ENCODE measurements at places on chromosomes 12 and 14.

- no peak for DNase-seq
These were observed 18.0 kb upstream of the LDHB start for GRCh38 chr12:21675641-21676040.

GRCh38 chr12:93134893-93135285 is 205.8 kb upstream of the EEA1 start:
- DNase-seq, result no peak

GRCh38 chr14:59751578-59751977 is 119.0 kb downstream of the RTN1 start:
- DNase-seq, result no peak

DNA sequence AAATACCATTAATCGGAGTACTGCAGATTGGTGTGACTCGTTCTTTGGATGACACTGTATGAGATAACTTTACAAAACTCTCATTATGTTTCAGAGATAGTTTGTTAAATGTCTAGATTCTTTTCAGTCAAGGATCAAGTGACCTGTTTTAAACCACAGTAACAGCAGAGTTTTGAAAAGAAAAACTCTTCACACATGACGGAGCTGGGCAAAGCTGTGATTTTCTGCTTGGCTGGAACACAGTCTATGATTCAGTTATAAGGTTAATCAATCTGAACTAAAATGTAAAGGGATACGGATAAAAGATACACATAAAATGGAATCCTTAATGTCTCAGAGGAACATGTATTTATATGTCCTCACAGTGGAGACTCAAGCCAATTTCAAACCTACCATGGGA is 573.2 kb downstream of the PRKD1 start:
- no peak for DNase-seq

DNA sequence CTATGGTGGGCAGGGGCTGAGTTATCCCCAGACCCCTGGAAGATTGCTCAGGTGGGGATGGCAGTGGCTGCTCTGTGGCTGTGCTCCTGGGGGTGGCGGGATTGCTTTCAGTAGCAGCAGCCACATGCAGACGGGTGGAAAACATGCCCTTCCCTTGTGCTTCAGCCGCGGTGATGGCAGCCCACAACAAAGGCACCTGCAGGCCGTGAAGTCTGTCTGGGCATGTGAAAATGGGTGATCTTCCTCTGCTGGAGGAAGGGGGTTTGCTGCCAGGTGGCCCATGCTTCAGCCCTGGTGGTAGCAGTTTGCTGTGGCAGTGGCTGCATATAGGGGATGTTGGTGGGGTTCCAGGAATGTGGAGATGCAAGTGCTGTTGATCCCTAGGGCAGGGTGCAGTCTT is 326.2 kb upstream of the RGS6 start:
- no peak for DNase-seq

- DNase-seq, result no peak
These were observed 54.4 kb downstream of the GPR137C start for GRCh38 chr14:52607061-52607460.

DNA sequence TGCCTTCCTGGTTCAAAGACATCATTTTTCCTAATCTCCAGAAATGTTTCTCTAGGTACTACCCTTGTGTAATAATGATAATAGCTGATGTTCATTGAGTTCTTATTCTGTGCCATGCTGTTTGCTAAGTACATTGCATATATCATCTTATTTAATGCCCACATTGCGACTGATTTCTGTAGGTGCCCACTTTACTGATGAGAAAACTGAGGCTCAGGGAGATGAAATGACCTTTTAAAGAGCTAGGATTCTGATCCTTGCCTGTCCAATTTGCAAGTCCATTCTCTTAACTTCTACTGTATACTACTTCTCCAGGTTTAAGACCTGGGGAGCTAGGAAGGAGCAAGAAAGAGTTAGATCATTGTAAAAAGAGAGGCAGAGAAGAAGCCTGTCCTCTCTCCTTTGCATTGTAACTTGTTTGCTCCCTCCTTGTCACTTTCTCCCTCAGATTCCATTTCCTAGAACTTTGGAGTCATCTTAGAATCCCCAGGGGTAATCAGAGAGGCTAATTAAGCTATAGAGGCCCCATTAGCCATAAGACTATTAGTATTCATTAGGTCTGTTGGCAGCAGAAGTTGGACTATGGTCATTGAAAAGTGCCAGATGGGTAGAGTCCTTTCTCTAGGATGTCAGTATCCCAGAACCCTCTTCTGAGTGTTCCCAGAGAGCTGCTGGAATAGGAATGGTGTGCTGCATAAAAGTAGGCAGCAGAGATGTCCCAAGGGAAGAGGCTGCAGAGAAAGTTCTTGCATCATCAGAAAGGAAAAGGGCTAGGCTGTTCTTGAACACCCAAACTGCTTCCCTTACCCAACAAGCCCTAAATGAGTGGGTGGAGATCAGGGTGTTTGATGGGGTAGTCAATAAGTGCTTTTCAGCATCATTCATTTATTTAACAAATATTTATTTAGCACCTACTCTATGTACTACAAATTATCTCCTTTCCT is 3.1 kb downstream of the DGKA start:
- no peak for DNase-seq

DNA sequence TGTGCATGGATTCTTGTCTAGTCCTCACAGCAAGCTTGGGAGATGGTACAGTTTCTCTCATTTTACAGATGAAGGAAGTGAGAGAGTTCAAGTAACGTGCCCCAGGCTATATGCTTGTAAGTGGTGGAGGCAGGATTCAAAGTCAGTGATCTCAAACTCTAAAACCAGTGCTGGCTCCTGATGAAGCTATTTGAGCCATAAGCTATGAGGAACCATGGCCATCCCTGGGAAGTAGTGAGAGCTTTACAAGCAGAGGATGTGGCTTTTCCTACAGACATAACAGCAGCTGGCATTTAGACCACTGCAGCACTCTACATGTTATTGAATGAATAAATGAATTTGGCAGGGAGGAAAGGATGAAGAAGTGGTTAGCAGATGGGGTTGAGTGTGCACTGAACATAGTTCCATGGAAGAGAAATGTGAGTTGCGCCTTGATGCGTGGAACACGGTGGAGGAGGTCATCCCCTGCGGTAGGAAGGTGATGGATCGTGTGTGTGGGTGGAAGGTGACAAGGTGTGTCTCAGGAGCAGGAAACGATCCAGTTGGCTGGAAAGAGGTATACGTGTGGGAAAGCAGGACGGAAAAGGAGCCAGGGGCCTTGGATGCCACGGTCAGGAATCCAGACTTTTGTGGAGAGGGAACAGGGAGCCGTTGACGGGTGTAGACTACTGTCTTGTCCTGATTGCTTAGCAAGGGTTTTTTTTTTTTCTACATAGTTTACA is 65.2 kb downstream of the RFX4 start:
- no peak for DNase-seq

- no peak for DNase-seq
These were observed 89.5 kb upstream of the HECTD1 start for GRCh38 chr14:31297112-31297511.

DNA sequence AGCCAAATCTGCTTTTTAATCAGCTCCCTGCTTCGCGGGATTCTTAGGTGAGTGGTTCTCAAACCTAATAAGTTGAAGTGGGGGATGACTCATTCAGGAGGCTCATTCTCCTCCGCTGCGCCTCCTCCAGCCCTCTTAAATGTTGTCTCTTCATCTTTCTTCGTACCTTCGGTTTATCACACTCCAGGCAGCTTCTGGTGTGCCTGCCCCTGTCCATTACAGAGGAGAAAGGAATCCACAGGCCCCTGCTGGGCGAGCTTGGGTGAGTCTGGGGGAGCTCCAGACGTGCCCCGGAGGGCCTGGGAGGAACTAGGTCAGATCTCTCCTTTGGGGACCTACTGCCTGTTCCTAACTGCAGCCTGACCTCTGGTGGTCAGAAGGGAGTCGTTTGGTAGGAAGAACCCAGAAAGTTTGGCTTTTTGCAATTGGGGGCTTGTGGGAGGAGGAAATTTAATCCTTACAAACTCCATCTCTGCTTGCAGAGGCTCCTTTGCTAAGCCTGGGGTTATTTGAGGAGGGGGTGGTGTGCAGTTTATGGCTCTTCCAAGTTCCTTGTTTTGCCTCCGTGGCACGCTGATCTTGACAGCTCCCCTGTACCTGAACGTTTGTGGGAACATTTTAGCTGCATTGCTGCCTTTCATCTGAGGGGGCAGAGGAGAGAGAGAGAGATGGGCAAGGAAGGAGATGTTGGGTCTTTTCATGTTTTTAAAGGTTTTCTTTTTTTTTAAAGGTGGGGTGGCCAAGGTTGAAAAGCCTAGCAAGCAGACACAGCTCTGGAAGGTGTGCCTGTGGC is 84.1 kb upstream of the GNG2 start:
- DNase-seq, result no peak

DNA sequence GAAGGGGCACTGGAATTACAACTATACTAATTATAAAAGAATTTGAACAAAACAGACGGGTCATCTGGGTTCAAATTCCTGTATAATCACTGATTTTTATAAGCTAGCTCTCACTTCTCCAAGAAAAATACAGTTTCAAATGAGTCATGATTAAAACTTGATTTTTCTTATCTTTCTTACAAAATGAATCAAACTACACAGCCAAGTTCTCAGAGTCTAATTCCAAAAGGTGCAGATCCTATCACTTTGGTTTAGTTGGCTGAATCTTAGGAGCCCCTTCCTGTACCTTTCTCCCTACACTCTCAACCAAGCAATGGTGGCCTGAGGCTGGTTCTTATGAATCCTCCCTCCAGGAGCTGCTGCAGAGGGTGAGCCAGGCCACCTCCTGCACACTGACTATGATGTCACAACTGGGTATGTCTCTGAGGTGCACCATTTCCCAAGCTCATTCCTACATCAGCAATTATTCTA is 43.8 kb upstream of the BMP4 start:
- no peak for DNase-seq

DNA sequence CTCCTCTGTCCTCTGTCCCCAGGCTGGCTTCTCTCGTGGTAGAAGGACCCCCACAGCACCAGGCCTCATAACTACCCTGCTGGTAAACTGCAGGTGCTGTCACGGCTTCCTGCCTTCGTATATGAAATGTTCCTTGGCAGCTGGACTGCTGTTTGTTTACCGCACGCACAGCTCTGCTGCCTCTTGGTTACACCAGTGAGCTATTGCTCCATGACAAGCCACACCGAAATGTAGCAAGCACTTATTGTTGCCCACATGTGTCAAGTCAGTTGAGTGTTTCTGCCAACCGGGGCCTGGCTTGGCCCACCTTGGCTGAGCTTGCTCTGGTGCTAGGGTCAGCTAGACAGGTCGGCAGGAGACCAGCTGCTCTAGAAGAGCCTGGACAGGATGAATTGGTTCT is 21.7 kb upstream of the TCL1B start:
- no peak for DNase-seq

- DNase-seq, result no peak
These were observed 67.9 kb downstream of the KCNK10 start for GRCh38 chr14:88255196-88255595.

- DNase-seq, result no peak
These were observed 471.2 kb upstream of the ATXN7L3B start for GRCh38 chr12:74066476-74066875.

DNA sequence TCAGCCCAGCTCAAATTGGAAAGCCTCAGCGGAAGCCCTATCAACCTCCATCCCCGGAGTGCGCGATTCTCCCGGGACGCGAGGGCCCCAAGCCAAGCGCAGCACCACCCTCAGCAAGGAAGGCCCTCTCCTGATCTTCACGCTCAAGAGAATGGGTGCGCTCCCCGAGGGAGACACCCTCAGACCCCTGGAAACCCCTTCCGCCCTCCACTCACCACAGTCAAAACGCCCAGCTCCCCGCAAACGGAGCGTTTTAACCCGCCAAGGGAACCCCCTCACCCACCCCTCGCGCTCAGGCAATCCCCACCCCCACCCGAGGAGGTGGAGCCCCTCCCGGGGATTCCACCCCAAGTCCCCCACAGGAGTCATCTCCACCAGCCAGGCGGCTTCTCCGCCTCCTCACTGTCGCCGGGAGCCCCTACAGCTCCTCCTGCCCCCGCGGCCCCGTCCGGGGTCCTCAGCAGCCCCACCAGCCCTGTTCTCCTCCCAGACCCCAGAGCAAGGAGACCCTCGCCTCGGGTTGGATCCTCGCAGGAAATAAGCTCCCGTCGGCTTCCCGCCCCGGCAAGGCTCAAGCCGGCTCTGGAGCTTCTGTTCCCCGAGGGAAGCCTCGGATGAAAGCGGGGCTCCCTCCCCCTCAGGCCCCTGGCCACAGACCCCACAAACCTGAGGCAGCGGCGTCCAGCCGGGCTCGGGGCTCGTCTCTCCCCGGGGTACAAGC is 507 bp downstream of the BAZ2A start:
- no peak for DNase-seq

DNA sequence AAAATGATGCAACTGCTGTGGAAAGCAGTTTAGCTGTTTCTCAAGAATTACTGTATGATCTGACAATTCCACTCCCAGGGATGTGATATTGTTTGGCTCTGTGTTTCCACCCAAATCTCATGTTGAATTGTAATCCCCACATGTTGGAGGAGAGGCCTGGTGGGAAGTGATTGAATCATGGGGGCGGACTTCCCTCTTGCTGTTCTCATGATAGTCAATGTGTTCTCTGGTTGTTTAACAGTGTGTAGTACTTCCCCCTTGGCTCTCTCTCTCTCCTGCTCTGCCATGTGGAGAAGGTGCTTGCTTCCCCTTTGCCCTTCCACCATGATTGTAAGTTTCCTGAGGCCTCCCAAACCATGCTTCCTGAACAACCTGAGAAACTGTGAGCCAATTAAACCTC is 93.4 kb upstream of the CPM start:
- no peak for DNase-seq

DNA sequence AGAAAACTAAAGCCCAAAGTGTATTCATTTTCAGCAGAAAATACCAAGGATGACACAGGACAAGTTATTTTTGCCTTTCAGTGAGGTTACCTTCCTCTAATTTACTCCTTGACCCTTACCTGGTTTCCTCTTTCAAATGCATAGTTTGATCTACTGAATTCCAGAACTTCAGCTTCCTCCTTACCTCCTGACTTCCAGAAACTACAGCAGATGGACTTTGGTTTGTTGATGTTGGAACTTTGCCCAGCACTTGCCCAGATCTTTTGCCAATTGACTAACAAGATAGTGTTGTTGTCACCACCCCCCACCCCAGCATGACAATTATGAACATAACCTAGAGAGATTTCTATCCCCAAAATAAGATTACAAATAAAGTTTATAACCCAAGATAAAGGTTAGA is 63.2 kb downstream of the NAV3 start:
- no peak for DNase-seq

- DNase-seq, result no peak
These were observed 342.3 kb downstream of the SYT1 start for GRCh38 chr12:79206871-79207270.

DNA sequence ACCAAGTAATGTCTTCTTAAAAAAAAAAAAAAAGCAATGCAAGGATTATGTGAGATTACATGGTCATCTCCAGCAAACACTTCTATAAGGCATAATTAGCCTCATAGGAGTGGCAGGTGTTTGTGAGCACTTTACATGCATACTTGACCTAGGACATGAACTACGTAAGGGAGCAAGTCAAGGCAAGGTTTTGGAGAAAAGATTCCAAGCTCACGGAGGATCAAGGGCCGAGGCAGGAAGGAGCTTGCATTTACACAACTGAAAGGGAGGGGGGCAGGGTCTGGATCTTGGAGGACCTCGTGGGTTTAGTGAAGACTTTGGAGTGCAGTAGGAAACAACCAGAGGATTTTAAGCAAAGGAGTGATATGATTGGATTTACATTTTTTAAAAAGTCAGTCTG is 112.5 kb downstream of the CCER1 start:
- no peak for DNase-seq

GRCh38 chr12:132489078-132489601 is 811 bp upstream of the FBRSL1 start:
- no peak for DNase-seq

Measured in stimulated activated CD4-positive, alpha-beta T cell treated with anti-CD3 and anti-CD28 coated beads, TNF-alpha, amount 100 ng/mL, for 24 hours (primary cell).